NCI-H2029 treated with DMSO at 0.1 percent for 48 hours (cell line): ENCODE measurements at places on chromosomes 5 and 9.
A peak's percentile ranks its signal among the peaks of the same experiment; 100 is the strongest.

- DNase-seq, result no peak
Measured at GRCh38 chr9:5466766-5467165, 16.4 kb downstream of the CD274 start.

- no peak for DNase-seq
Measured at GRCh38 chr9:37958154-37958553, 54.2 kb upstream of the SLC25A51 start.

DNA sequence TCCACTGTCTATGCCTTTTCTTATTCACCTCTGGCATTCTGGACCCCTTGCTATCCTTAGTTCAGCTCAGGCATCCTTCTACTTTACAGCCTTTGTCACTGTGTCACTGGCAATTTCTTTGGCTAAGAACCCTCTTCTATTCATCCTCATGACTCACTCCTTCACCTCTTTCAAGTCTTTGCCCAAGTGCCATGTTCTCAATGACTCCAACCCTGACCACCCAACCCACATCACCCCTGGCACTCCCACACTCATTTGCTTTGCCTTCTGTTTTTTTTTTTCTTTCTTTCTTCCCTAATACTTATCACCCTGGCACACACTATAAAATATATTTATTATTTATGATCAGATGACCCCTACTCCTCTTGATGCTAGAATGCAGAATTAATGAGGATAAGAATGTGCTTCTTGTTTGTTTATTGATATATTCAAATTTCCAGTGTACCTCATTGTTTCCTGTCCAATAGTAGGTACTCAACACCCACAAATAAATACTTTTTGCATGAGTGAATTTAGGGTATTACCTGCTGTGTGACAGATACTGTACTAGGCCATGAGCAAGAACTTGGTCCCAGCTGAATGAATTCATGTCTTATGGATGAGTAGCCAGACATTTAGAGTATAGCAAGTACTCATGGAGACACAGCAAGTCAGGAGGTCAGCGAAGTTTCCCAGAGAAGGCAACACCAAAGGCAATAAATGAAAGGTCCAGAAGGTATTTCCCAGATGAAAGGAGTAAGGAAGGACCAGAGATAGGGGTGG is 236.1 kb downstream of the PAPPA start:
- no peak for DNase-seq

GRCh38 chr9:38439916-38440301 is 15.7 kb upstream of the IGFBPL1 start:
- DNase-seq, result no peak

DNA sequence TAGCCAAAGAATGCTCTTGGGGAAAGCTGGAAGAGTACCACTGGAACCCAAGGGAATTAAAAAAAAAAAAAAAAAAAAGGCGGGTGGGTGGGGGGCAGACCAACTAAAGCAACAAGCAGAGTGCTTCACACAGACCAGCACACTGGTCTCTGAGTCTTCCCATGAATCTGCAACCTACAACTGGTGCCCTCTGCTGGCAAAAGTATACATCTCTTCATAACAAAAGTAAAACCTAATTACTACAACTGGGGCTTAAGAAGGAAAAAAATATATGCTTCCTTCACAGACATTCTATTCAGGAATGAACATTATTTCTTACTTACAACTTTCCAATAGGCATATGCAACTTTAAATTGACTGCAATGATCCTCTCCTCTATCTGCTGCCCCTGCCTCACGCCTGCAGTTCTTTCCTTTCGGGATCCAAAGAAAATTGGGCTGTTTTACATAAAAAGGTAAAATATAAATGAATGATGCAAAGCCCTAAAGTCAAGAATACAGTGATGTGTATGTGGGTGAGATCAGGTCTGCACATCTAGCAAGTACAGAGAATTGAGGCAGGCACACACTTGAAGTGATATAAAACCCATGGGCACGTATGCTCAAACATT is 7.2 kb upstream of the KLHL3 start:
- peak; percentile 47 for DNase-seq

DNA sequence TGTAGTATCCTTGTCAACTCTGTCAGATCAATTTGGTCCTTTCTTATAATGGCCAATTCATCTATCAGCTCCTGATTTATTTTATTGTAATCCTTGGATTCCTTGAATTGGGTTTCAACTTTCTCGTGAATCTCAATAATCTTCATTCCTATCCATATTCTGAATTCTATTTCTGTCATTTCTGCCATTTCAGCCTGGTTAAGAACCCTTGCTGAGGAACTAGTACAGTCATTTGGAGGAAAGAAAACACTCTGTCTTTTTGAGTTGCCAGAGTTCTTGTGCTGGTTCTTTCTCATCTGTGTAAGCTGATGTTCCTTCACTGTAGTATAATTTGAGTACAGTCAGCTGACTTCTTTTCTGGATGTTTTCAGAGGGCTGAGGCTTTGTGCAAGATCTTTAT is 84.5 kb downstream of the CETN3 start:
- no peak for DNase-seq

DNA sequence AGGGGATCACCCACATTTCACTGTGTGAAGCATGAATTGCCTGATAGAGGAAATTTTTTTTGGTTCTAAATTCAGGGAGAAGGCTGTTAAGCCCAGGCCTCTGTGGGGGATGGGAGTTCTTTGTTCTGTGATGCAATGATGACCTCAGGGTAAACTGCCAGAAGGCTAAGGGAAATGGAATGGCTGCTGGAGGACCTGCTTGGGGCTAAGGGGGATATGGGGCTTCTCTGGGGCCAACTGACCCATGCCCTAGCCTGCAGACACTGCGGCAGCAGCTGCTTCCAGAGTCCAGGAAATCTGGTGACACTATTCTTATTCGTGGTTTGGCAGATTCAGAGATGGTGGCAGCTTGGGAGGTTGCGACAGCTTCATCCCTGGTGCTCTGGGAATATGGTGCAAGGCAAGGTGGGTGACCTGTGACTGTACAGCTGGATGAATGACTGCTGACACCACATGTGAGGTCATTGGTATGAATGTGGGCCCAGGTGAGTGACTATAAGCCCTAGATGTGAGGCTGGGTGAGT is 30.3 kb downstream of the VCP start:
- DNase-seq, result no peak

GRCh38 chr9:126794441-126794840 is 10.4 kb upstream of the ZBTB43 start:
- no peak for DNase-seq

- no peak for DNase-seq
Measured at GRCh38 chr9:131685753-131686706, 53.8 kb downstream of the RAPGEF1 start.

DNA sequence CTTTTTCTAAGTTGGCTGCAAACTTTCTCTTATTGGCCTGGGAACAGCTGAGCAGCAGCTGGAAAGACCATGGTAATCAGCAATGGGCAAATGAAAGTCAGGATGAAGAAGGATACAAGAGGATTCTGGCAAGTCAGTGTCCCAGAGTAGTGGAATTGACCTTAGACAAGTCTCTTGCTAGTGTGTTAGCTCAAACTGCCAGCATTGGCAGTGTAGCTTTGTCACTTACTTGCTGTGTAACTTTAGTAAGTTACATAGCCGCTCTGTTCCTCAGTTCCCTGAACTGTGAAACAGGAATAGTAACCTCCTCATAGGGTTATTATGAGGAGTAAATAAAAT is 3.6 kb downstream of the ALDH1A1 start:
- DNase-seq, result no peak

DNA sequence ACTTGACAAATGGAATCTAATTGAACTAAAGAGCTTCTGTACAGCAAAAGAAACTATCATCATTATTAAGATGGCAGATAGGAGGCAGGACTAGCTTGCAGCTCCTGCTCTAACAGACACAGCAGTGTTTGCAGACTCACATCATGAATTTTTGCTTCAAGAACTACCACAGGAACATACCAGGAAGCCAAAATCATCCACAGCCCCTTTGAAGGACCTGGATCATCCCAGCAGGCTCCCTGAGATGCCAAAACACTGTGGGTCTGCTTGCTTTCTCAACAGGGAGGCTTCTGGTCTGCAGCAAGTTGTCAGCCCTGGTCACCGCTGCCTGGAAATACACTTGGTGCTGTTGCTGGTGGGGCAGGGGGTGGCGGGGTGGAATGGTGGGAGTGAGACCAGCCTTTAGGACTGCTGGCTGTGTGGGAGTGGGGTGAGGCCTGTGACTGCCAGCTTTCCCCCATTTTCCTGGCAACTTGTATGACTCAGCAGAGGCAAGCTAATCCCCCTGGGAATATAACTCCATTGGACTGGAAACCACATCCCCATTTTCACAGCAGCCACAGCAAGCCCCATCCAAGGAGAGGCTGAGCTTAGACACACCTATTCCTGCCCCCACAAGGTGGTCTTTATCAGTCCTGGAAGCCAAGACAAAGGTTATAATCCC is 533.8 kb upstream of the CYLC2 start:
- DNase-seq, result no peak

GRCh38 chr9:81030027-81030426 is 659.3 kb downstream of the TLE1 start:
- no peak for DNase-seq

DNA sequence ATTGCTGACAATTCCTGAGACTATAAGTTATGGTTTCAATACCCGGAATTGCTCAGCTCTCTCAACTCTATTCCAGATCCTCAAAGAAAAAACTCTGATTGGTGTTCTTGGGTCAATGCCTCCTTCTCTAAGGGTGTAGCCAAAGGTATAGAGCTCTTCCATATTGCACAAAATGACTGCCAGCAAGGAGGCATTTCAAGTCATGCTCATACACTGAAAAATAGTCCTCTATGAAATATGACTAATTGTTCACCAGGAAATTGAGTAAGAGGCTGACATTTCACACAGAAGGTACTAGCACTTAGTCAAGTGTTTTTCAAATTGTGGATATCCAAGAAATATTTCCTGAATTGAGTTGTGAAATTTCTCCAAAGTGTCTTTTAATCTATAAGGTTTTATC is 111.1 kb upstream of the KLF9 start:
- DNase-seq, result no peak

DNA sequence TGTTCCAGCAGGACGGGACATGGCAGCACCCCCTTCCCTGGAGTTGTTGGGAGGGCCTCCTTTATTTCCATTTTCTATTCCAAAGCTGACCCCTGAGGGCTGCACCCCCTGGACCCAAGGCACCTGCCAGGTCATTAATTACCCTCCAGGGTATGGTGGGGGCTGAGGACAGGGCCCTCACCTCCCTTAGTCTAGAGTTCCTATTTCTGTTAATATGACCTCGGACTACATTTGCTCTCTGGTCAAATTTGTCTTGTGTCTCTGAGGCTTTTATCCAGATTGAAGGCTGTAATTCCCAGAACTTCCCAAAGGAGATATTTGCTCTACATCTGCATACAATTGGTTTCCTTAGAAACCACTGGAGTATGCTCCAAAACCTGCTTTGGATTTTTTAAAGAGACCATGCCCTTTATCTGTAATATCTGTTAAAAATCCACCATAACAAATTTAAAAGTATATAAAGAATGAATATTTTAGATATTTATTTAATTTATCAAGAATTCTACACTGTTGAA is 16.8 kb downstream of the PHF2 start:
- no peak for DNase-seq

DNA sequence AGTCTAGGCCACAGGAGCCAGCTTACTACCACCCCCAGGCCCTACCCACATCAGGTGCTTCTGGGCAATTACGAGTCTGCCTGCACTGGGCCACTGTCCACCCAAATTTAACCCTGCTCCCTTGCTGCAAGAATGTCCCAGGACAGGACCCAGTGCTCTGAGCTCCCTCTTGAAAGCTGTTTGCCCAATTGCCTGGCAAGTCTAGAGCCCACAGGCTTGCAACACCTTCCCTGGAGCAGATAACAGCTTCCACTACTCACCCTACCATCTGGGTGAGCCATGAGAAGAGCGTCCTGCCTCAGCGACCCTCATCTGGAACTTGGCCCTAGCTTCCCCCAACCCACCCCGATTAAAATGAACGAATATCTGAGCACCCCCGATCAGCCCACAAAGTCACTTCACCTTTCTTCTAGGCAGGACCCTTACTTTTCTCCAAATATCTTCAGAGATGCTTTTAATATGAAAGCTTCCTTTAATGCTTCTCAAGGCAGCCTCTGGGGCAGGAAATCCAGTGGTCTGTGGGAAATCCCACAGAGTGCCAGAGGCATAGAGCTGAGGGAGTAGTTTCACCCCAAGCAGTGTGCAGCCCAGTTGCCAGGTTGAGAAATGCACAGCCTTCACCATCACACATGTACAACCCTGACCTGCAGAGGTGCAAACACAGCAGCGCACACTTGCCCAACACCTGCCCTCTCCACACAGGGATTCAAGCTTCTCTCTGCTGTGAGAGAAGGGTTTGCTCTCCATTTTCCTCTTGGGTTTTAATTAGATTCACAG is 10.6 kb downstream of the ACSL6 start:
- DNase-seq, result no peak

GRCh38 chr5:111942661-111943401 is 185.8 kb upstream of the NREP start:
- no peak for DNase-seq

DNA sequence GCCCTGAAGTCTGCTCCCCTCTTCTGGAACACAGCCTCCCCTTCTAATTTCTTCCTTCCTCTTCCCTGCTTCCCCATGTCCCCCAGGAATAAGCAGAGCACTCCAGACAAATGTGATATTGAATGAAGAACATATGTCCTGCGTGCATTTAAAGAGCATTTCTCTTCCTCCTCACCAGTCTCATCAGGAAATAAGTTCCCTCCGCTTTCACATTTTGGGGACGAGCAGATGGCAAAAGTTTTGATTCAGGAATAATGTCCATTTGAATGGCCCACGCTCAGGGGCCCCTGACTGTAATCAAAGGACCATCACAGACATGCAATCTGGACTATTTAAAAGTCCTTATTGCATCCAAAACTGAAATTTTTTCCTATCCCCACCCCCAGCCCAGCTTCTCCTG is 316.1 kb downstream of the CDK5RAP2 start:
- no peak for DNase-seq

GRCh38 chr5:128487041-128487440 is 51.0 kb downstream of the FBN2 start:
- no peak for DNase-seq

GRCh38 chr5:13581914-13582313 is 362.6 kb downstream of the DNAH5 start:
- no peak for DNase-seq

DNA sequence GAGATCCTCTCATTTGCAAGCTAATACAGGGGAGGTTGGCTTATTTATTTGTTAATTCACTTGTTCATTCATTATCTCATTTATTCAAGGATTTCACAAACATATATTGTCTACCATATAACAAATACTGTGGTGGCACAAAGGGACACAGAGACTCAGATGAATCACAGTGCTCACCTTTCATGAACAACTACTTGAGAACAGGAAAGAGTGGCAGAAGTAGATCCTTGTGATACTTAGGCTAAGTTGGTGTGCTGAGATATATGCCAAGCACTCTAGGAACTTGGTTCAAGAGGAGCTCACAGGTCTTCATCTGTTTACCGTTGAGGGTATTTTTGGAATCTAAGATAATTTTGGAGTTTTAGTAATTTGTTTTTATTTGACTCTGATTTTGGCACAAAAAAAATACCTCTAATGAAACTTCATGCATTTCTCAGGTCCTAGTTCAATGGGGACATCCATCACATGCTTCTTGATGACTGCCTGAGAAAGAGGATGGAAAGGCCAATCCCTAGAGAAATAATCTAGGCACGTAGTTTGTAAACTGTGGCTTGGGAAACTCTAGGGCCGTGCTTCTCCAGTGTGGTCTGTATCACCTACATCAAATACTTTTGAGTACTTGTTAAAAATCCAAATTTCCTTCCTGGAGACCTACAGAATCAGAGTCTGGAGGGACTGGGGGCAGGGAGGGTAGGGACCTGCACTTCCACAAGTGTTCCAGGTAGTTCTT is 113.3 kb downstream of the OSTF1 start:
- no peak for DNase-seq

- DNase-seq, result no peak
Measured at GRCh38 chr5:89989776-89990175, 419.8 kb downstream of the CETN3 start.
